T-helper 17 cell (primary cell): ENCODE measurements at places on chromosomes 6 and 20. TPM values are rescaled to one million over a fixed set of nuclear protein-coding genes. Genes with fewer than 3 reads are reported as not detected.

GRCh38 chr20:45852326-45852725, 4.9 kb downstream of the ACOT8 start:
- H3K4me1 ChIP-seq = peaks cover 17% of the 10 kb centered on the region
- H3K36me3 ChIP-seq = no peaks in the 10 kb centered on the region
- H3K27me3 ChIP-seq = no peaks in the 10 kb centered on the region
- no peak overlapping the region for H3K4me3 ChIP-seq
- no peak overlapping the region for H3K27ac ChIP-seq

- no peak overlapping the region for H3K27ac ChIP-seq
- peaks cover 12% of the 10 kb centered on the region for H3K27me3 ChIP-seq
- no peak overlapping the region for H3K4me3 ChIP-seq
- no peaks in the 10 kb centered on the region for H3K4me1 ChIP-seq
- DNase-seq = no peak
These were observed 229.8 kb upstream of the SASH1 start for GRCh38 chr6:148112851-148113319.

DNA sequence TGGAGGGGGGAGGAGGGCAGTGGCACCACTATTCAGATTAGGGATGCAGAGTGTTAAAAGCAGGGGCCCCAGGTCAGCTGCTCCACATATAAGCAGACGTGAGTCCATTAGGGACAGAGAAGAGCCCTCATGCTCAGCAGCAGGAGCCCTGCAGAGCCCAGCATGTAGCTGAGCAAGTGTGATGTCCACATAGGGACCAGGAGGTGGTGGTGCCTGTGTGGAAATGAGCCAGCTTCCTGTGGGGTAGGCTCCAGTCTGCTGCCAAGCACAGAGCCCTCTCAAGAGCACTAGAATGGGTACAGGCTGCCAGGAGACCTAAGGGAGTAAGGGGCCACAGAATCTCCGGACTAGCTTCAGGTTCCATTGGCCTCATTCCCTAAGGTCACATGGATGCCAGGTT, 57.9 kb upstream of the MLN start:
- H3K27me3 ChIP-seq = peaks cover 21% of the 10 kb centered on the region
- H3K4me3 ChIP-seq = no peak overlapping the region
- H3K27ac ChIP-seq = peak overlapping the region; percentile 51
- peaks cover 4% of the 10 kb centered on the region for H3K36me3 ChIP-seq
- peaks cover 41% of the 10 kb centered on the region for H3K4me1 ChIP-seq
- DNase-seq = no peak

Gene POPDC3
- total RNA-seq = not detected

Gene VGLL2
- not detected for total RNA-seq

DNA sequence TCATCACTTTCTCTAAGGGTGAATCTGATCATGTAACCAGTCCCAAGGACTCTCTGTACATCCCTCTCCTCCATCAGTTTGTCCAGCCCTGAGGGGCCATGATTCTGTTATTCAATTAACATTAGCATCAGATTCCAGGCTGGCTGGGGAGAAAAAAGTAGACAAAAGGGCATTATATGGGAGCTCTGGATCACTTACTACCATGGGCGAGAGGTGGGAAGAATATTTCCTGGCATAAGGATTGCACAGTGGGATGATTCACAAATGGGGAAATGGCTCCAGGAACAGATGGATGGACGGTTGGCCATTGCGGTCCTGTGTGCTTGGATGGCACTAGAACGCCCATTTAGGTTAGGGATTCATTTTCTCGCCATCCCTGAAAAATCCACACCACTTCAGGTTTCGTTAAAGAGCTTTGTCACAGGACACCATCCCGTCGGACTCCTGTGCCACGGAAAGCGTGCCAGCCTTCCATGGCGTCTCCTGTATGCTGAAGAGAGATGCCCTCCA, 112.6 kb downstream of the THBS2 start:
- no peaks in the 10 kb centered on the region for H3K36me3 ChIP-seq
- no peak overlapping the region for H3K27ac ChIP-seq
- H3K27me3 ChIP-seq = peaks cover 15% of the 10 kb centered on the region
- H3K4me3 ChIP-seq = no peak overlapping the region
- no peak for DNase-seq
- no peaks in the 10 kb centered on the region for H3K4me1 ChIP-seq

Gene WFDC12
- not detected for total RNA-seq

GRCh38 chr20:38612751-38613515, 11.3 kb downstream of the ARHGAP40 start:
- H3K27ac ChIP-seq = no peak overlapping the region
- H3K36me3 ChIP-seq = peaks cover 3% of the 10 kb centered on the region
- H3K4me1 ChIP-seq = peaks cover 2% of the 10 kb centered on the region
- peaks cover 52% of the 10 kb centered on the region for H3K27me3 ChIP-seq
- no peak overlapping the region for H3K4me3 ChIP-seq

Gene ARMH2
- 1.1 TPM for total RNA-seq

DNA sequence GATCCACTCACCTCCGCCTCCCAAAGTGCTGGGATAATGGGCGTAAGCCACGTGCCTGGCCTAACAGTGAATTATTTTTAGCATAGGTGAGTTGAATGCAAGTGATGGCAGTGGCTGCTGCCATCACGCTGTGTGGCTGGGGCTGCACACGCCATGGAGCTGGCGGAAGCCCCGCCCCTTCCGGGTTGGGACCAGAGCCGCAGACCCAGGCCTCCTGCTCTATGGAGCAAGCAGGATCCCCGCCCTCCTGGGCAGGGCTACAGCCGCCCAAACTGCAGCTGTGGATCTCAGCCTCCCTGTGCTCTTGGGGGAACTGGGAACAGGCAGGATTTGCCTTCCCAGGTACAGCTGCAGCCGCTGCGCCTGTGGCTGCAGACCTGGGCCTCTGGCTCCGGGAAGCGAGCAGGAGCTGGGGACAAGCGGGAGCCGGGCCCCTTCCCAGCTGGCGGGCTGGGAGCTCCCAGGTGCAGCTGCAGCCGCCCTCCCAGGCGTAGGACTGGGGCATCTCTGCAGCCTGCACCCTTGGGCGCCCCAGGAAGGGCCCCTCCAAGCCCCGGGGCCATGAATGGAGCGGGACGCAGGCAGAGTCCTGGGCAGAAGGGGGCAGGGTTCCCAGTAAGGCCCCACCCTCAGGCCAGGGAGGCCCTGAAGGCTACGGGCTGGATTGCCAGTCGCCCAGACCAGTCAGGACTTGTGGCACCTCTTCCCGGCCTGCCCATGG, 30.9 kb upstream of the SLA2 start:
- H3K27me3 ChIP-seq = no peaks in the 10 kb centered on the region
- no peaks in the 10 kb centered on the region for H3K4me1 ChIP-seq
- no peaks in the 10 kb centered on the region for H3K36me3 ChIP-seq

Gene PKIG
- 4.5 TPM for total RNA-seq
